ENCODE measurements at places on chromosomes 4 and X.

- DNase-seq: no peak
Observed at GRCh38 chrX:1835056-1835455, 220.2 kb downstream of the ASMT start.

- DNase-seq: no peak
Observed at GRCh38 chr4:5839751-5840674, 52.9 kb downstream of the CRMP1 start.

GRCh38 chr4:173415092-173415491 is 16.2 kb upstream of the SCRG1 start:
- DNase-seq: no peak

DNA sequence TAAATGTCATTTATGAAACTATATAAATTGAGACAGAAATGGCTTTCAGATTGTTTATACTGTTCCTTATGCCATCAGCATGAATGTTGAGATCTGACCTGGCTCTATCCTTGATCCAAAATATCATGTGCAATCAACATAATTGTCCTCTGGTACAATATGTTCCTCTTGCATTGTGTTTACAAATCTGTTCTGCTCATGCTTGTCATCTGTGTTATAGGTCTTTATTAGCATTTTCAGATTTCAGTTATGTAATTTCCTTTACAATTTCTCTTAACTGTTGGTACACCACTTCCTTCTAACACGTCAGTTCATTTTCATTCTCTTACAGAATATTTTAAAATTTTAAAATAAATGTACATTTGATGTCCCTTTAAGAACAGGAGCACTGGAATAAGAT is 1.6 kb downstream of the HPGD start:
- DNase-seq: no peak

DNA sequence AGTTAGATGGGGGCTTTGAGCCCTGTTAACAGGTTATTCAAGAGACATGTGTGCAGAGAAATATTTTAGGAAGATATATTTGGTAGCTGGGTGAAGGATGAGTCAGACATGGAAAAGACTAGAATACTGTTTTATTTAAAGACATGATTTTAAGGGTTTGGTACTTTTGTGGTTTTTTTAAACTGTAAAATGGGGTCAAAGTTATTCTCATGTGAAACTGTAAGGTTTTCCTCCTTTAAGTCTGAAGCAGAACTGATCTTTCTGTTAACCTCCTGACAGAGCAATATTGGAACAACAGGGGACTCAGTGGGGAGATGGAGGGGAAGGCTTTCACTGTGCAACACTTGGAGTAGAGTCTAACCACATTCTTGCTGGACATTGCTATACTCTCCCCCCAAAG is 112.4 kb upstream of the LSM6 start:
- no peak for DNase-seq

GRCh38 chr4:3363411-3364141 is 70.8 kb downstream of the RGS12 start:
- DNase-seq: no peak

- no peak for DNase-seq
Observed at GRCh38 chr4:100268789-100269188, 78.5 kb upstream of the DDIT4L start.

GRCh38 chr4:55442541-55442940 is 46.8 kb downstream of the TMEM165 start:
- no peak for DNase-seq

DNA sequence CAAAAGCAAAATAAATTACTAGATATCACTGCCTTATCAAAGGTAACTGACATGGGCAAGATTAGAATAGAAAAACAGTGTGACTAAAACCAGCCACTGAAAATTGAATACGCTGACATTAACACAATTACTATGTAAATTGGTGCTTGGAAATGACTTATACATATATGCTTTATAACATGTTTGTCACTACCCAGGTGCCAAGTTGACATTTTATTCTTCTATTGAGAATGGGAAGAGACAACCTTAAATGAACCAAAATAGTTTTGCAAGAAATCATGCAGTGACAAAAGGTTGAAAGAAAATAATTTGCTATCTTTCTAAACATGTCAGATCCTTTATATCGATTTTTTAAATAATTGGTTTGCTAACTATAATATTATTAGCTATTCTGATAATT is 510.1 kb downstream of the GALNTL6 start:
- DNase-seq: no peak

- DNase-seq: no peak
Observed at GRCh38 chr4:25951390-25951952, 37.5 kb downstream of the SMIM20 start.

GRCh38 chrX:24676403-24677024 is 17.2 kb upstream of the POLA1 start:
- DNase-seq: no peak
